Astrocyte of the spinal cord (primary cell): ENCODE measurements at places on chromosomes 5 and 9.

GRCh38 chr9:135880438-135880837 lies 26.9 kb downstream of the CAMSAP1 start:
- DNase-seq: no peak

DNA sequence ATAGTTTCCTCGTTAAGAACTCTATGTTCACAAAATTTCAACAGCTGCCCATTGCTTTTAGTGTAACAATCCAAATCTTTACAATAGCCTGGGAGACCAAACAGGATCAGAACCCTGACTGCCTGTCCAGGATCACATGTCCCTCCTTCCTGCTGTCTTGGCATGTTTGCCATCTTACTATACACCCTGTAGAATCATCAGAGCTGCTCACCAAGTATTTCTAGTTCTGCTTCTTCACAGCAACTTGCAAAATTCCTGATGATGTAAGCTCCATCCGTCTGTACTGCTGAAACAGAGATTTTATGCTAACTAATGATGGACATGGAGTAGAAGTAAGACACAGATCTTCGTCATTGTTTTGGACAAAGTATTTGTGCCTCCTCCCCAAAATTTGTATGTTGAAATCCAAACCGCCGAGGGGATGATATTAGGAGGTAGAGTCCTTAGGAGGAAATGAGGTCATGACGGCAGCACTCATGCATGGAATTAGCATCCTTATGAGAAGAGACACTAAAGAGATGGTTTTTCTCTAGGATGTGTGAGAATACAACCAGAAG lies 464.9 kb upstream of the BRINP1 start:
- no peak for DNase-seq

GRCh38 chr9:108093773-108094675 lies 604.5 kb upstream of the KLF4 start:
- DNase-seq: peak; percentile 89

DNA sequence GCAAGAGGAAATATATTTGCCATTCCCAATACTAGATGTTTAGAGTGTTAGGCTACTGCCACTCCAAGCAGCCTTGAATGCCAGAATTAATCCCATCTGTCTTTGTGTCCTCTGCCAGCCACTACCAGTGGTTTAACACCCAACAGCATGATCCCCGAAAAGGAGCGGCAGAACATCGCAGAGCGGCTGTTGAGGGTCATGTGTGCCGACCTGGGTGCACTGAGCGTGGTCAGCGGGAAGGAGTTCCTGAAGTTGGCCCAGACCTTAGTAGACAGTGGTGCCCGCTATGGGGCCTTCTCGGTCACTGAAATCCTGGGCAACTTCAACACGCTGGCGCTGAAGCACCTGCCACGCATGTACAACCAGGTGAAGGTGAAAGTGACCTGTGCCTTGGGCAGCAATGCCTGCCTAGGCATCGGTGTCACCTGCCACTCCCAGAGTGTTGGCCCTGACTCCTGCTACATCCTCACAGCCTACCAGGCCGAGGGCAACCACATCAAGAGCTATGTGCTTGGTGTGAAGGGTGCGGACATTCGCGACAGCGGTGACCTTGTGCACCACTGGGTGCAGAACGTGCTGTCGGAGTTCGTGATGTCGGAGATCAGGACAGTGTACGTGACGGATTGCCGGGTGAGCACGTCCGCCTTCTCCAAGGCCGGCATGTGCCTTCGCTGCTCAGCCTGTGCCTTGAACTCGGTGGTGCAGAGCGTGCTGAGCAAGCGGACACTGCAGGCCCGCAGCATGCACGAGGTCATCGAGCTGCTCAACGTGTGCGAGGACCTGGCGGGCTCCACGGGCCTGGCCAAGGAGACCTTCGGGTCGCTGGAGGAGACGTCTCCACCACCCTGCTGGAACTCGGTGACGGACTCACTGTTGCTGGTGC lies 29.3 kb downstream of the AMBP start:
- DNase-seq: no peak

DNA sequence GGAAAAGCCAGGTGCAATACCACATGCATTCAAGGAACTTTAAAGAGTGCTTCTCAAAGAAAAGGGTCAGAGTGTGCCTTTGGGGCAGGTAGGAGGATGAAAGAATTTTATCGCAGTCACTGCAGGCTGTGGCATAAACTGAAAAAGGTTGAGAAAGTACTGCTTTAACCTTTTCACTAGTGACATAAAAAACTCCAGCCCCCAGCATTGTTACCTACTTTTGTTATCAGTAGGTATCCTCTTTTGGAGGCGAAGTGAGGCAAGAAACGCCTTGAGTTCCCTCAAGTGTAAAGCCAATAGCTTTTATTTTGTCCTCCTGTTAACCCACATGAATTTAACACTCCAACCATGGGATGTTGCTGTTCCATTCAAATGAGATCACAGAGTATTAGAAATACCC lies 64.7 kb upstream of the CHD1 start:
- no peak for DNase-seq

DNA sequence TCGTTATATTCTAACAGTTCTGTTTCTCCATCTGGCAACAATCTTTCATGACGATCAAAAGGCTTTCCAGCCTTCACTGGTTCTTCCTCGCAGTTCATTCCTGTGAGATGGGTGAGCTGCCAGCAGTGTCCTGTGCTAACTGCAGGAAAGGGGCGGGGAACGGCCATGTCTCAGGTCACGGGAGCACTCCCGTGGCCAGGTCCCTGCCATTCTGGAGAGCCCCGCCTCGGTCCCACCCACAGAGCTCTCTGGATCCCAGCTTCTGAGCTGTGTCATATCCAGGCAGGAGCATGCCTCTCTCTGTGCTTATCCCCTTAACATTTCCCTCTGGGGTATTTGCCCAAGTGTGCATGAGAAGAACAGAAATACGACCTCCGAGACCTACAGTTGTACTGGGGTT lies 297.8 kb upstream of the IRX2 start:
- no peak for DNase-seq

DNA sequence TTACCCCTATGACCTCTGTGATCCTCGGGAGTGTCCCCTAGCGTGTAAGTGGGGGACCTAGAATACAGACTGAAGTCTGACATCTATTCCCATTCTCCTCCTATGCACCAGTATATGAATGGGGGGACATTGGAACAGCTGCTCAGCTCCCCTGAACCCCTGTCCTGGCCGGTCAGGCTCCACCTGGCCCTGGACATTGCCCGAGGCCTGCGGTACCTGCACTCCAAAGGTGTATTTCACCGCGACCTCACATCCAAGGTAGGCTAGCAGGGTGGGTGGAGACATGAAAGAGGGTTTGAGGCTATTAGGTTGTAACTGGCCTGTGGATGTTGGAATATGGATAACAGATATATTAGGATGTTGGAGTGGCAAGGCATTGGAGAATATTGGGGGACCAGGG lies 1.7 kb downstream of the TESK1 start:
- DNase-seq: no peak

- DNase-seq: no peak
Measured at GRCh38 chr5:128800377-128800776, 164.9 kb upstream of the SLC27A6 start.

DNA sequence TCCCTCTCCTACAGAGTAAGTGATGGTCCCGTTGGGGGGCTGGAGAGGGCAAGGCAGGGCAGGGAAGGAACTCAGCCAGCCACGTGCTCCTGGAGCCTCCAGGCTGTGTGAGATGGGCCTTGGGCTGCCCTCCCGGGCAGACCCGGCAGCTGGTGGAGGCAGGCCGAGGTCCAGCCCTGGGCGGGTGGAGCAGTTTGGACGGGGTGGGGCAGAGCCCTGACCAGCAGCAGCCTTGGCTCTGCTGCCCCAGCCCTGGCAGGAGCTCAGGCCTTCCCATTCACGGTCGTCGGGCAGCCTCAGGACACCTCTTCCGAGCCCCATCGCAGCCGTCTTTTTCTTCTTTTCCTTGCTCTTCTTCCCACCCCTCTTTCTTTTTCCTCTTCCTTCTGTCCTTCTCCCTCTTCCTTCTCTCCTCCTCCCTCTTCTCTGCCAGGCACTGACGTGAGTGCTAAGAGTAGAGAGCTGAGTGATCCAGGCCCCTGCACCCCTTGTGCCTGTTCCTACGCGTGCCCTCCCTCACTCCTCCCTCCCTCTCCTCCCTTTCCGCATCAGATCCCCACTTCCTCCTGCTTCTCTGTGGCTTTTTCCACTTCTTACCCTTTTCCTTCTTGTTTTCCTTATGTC lies 42.8 kb downstream of the AMBP start:
- DNase-seq: no peak

DNA sequence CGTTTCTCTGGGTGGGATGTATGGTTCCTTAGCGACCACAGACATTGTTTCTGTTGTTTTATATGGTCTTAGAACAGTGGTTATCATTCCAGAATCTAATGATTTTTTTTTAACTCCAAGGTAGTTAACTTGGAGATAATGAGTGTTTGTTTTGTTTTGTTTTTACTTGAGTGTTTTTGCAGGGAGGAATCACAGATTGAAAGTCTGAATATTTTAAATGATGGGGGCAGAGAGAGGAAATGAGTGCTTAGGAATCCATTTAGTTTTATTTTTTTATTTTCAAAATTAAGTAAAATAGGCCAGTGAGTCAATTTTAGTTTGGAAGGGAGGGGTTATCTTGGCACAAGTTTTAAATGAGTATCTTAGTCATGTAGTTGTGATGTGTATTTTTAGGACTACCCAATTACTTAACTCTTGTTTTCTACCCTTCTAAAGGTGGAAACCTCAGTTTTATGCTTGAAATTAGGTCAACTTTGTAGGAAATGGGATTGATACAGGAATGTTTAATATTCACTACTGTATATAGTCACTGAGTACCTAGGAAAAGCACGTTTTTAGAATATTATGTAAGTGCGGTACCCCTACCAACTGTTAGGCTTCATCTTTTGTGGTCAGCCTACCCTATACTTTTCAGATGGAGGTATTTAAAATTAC lies 2.0 kb downstream of the UBE2R2 start:
- peak; percentile 42 for DNase-seq

GRCh38 chr5:72063219-72063819 lies 44.0 kb upstream of the MAP1B start:
- DNase-seq: peak; percentile 39

GRCh38 chr5:113969901-113970300 lies 392.0 kb upstream of the KCNN2 start:
- no peak for DNase-seq

DNA sequence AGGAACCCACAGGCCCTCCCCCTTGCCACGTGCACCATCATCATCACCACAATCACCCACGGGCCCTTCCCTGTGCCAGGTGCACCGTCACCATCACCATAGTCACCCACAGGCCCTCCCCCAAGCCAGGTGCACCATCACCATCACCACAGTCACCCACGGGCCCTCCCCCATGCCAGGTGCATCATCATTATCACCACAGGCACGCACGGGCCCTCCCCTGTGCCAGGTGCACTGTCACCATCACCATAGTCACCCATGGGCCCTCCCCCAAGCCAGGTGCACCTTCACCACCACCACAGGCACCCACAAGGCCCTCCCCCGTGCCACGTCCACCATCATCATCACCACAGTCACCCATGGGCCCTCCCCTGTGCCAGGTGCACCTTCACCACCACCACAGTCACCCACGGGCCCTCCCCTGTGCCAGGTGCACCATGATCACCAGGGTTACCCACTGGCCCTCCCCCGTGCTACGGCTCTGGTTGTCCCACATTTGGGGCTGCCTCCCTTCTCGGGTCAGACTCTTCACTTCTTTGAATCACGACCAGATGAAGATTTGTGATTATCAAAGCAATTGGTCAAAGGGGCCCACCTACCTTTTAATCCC lies 69.1 kb upstream of the OLFM1 start:
- no peak for DNase-seq

DNA sequence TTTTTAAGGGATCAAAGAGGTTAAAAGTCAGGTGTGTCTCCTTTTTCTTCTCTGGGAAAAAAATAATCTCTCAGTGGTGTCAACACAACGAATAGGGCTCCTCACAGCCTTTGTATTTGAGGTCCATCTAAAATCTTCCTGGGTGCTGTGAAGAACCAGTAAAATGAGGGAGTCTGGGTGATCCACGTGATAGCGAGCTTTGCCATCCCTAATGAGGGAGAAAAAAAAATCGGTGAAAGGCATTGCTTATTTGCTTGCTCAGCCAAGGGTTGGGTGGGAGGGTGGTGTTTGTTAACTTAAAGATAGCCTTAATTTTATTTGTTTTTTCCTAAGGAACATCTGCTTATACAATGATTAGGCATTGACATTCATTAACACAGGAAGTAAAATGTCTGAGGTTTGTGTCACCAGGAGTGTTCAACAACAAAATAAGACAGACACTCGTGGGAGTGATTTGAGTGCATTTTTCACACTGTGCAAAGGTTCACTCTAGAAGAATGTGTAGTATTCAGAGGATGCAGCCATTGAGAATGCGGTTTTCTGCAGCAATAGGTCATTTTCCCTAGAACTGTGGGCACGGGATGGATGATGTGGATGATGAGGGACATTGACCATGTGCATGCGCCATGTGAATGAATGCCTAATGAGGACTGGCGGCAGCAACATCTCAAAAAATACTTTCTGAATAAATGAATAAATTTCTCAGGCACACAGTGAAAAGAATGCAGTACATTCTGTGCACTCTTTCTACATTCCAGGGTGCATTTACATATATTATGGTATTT lies 369.5 kb downstream of the NTRK2 start:
- DNase-seq: peak; percentile 4

DNA sequence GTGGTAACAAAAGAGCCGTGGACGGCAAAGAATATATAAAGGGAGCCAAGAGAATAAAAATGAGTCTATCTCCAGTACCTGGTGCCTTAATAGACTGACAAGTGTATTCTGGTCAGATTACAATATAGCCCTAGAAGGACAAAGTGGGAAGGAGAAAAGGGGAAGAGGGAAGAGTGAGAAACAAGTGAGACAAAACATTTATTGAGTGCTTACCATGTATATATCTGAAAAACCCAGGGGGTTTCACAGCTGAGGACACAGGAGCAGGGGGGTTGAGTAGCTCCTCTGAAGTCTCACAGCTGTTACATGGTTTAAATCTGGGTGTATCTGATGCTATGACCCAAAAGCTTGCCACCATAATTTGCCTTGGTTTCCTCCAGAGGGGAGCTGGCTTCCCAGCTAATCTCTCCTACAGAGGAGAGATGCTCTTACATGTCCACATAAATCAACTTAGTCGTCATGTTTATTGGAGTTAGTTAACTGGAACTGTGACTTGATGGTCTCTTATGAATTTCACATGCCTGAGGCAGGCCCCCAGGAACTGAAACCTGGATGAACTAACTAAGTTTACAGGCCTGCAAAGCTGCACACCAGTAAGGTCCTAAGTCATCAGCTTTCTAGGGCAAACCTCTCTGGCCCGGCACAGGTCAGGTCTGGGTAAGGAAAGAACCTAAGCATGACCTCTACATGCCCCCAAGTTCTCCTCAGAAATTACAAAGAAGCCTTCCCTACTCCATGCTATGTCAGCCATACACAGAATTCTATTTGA lies 15.5 kb downstream of the SIL1 start:
- DNase-seq: no peak

DNA sequence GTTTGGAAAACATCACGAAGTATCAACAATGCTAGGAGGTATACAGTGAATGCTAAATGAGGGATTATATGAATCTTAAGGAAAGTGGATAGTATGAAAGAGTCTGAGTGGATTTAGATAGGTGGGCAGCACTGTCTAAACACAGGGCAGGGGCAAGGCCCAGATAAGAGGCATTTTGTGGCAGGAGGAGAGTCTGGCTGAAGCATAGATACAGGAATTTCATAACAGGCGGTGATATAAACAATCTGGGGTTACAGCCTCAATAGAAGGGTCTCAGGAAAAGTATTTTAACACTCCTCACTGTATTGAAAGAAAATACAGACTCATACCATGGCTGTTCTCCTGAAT lies 96.9 kb downstream of the PLPP1 start:
- DNase-seq: no peak
